ENCODE measurements at places on chromosomes 4 and X.

- DNase-seq, result no peak
These were observed 246.2 kb upstream of the PITX2 start for GRCh38 chr4:110869114-110869513.

GRCh38 chr4:146548443-146548842, 26.7 kb upstream of the SLC10A7 start:
- DNase-seq, result no peak

DNA sequence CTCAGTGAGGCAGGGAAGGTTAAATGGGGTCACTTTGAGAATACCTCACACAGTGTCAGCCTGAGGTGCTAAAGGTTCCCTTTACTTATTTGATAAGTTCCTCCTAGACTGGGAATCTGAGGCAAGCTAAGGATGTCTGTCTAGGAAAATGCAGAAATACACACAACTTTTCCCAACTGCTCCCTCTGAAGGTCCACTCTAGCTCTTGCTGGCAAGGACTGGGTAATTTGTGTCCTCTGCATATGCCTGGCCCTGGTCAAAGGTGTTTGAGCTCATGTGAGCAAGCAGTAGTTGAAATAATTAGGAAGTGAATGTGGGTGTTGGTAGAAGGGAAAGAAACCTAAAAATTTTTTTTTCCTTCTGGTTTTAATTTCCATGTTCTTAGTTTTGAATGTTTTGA, 21.3 kb downstream of the TXLNG start:
- no peak for DNase-seq

GRCh38 chr4:3508542-3508941, 23.7 kb downstream of the LRPAP1 start:
- DNase-seq, result no peak

GRCh38 chrX:119706616-119707015, 13.6 kb upstream of the SEPTIN6 start:
- DNase-seq, result no peak

- no peak for DNase-seq
These were observed 148.9 kb upstream of the CPEB2 start for GRCh38 chr4:14853176-14853943.

- DNase-seq, result no peak
These were observed 205.0 kb upstream of the PDE5A start for GRCh38 chr4:119833611-119834010.

DNA sequence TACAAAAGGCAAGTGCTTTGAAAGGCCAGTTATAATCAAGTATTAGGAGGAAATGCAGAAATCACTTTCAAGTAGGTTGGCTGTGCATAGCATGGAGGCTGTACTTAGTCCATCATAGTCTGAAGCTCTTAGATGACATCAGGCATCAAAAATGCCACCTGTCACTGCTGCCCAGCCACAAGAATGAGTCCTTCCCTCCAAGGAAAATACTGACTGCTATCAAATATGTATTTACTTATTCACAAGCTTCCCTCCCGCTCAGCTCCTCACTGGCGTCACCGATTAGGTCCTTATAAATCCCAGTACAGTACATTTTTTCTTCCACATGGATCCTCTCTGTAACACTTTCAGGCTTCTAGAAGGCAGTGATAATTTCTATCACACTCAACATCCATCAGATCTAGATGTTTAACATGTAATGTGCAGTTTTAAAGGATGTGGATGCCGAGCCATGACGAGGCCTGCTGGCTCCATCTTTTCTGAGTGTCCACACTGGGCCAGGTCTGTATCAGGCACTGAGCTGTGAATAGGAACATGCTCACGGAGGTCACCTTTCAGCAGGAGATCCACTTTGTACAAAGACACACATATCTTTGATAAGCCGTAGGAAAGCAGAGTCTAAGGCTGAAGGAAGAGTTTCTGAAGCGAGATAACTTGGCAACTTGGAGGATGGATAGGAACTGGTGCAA, 121.9 kb downstream of the PALLD start:
- no peak for DNase-seq

DNA sequence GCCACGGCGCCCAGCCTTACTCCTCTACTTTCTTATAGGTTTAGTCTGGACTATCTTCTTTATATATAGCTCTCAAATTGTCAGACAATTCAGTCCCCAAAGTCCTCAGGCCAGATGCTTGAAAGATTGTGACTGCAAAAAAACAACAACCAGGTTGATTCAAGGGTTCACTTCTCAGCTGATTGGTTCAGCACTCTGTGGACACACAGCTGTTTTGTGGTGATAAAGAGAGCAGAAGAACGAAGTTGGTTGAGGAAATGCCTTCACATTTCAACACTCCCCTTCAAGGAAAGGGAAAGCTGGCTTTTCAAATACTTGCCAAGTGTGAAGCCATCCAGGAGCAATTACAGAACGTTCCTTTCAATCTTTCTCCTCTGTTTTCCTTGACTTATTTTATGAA, 166.8 kb downstream of the SHROOM3 start:
- no peak for DNase-seq

- no peak for DNase-seq
These were observed 18.5 kb downstream of the TMEM164 start for GRCh38 chrX:110021258-110022022.

DNA sequence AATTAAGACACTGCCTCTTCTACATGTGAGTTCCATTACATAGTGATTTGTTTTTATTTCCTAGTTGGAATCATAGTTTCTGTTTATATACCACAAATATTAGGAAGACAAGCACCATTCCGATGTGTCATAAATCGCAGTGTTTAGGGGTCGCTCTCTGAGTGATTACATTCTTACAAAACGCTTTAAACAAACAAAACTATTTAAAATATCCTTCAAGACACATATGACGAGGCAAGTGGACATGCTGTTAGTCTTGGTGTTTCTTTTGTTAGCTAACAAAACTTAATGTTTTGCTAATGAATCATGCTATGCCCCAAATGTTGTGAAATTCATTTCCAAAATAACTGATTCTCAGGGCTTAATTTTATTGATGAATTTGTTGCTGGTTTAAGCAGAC, 1219.3 kb upstream of the PRKX start:
- DNase-seq, result no peak

GRCh38 chr4:159363361-159363760, 260.5 kb downstream of the RAPGEF2 start:
- DNase-seq, result no peak

GRCh38 chr4:11566444-11567022, 137.8 kb upstream of the HS3ST1 start:
- DNase-seq, result no peak

DNA sequence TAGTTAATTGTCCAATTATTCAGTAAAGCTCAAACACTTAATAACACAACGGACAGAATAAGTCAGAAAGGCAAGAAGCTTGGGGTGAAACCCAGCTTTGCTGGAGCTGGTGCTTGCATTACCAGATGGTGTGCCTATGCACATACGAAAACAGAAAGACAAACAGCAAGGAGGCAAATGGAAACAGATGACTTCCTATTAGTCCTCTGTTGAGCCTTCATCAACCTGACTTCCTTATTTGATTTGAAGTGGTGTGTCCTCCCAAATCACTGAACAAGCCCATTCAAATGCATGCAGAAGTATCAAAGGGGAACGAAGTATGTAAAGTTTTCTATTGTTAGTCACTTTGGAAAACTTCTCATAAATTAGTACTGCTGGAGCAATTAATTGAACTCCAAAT, 166.2 kb downstream of the ATP10D start:
- no peak for DNase-seq

DNA sequence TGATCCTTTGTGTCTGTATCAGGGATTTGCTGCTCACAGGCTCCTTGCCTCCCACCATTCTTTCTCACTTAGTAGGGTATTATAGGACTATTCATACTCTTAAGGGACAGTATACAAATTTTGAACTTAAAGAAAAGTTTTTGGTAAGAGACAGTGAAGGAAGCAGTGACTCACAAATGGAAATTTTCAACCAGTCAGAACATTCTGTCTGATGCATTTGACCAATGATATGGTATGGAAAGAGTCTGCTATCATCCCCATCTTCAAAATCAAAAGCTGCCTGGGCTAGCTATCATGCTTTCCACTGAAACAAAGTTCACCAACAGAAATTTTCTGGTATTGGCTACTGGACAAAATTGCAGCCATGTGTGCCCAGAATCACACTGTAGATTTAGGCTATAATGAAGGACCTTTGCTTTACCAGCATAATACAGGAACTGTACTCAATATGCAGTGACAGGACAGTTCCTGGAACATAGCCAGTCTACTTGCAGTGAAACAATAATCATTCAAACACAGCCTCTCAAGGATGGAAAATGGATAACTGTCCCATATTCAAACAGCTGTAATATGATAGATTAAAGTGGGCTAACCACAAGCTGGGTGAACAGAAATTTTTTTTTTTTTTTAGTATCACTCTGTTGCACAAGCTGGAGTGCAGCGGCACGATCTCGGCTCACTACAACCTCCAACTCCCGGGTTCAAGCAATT, 109.0 kb upstream of the ACSL4 start:
- DNase-seq, result no peak

GRCh38 chrX:72137846-72138495, 6.3 kb upstream of the RTL5 start:
- DNase-seq, result no peak
